ENCODE measurements at places on chromosomes 16 and 17.

DNA sequence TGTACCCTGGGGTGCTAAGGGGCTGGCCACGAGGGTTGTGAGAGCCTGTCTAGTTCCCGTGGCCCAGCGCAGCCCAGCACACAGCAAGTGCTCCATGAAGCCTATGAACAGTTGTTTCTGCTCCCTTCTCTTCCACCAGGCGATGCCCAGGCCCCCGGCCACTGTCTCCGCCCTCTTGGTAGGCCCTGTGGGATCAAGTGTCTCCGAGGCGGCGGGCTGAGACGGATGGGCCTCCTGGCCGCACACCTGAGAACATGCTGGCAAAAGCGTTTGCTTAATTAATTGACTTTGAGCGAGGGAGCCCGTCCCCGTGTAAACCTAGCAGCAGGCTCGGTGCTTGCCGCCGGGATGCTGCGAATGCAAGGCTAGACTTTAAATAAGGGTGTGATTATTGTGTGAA lies 129.7 kb upstream of the GSE1 start:
- no peak for DNase-seq

- DNase-seq, result peak; percentile 15
Measured at GRCh38 chr17:34171245-34171818, 83.8 kb upstream of the CCL2 start.

- DNase-seq, result no peak
Measured at GRCh38 chr17:20284022-20284421, 183.3 kb downstream of the LGALS9B start.

DNA sequence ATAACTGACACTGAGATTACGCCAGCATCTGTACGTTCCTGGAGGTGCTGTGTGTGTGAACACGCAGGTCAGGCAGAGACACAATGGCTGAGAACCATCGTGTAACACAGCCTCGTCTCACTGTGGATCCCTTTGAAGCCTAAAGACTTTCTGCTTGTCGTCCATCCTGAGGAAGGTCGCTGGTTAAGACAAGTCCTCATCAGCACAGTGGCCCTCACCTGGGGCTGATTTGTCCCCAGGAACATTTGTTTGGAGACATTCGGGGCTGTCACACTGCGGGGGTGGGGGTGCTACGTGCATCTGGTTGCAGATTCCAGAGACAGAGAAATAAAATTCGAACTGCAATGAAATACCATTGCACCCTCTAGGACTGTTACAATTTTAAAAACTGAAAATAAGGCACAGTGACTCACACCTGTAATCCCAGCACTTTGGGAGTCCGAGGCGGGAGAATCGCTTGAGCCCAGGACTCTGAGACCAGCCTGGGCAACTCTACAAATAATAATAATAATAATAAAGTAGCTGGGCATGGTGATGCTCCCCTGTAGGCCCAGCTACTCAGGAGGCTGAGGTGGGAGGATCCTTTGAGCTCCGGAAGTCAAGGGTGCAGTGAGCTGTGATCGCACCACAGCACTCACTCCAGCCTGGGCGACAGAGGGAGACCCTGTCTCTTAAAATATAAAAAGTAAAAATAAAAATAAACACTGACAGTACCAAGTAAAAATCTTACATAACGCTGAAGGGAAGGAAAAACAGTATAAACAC lies 112.0 kb upstream of the METRNL start:
- no peak for DNase-seq

- no peak for DNase-seq
Measured at GRCh38 chr17:75521951-75522727, 3.4 kb upstream of the LLGL2 start.

DNA sequence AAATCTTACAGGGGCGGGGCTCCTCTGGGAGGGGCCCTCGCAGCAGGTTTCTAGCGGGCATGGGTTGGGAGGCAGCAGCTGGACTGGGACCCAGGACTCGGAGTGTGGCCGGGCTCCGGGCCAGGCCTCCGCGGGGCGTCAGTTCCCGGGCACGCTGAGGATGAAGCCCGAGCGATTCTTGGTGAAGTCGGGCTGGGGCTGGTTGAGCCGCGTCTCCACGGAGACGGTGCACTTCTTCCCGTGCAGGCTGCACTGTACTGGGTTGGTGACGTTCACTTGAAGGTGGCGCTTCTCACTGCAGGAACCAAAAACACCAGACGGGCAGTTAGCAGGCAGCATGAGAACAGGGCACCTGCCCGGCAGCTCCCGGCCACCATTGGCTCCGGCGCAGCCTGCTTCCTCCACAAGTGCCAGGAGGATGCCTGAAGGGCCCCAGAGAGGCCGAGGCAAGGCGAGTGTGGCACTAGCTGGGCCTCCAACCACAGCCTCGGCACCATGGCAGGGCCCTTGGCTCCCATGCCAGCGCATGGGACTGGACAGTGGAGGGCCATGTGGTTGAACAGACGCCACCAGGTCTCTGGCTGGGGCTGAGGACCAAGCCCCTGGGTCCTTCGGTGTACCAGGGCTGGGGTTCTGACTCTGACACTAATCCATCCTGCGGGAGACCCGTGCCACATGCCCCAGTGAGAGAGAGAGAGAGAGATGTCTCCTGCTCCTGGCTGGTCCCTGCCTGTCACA lies 8.0 kb downstream of the CDK5R1 start:
- DNase-seq, result no peak

DNA sequence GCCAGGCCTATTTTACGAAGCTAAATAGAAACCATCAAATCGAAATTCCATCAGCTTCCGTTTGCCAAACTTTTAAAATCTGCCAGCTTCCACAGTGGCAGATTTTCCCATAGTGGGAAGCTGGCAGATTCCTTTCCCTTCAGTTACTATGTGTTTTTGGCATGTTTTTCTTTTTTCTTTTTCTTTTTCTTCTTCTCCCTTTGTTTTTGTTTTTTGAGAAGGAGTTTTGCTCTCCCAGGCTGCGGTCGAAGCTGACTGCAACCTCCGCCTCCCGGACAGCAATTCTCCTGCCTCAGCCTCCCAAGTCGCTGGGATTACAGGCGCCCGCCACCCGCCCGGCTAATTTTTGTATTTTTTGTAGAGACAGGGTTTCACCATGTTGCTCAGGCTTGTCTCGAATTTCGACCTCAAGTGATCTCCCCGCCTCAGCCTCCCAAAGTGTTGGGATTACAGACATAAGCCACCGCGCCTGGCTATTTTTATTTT lies 684 bp upstream of the CWC25 start:
- DNase-seq, result no peak

- no peak for DNase-seq
Measured at GRCh38 chr17:4009186-4009785, 45.0 kb upstream of the ATP2A3 start.

- no peak for DNase-seq
Measured at GRCh38 chr16:85497622-85498314, 115.4 kb upstream of the GSE1 start.

DNA sequence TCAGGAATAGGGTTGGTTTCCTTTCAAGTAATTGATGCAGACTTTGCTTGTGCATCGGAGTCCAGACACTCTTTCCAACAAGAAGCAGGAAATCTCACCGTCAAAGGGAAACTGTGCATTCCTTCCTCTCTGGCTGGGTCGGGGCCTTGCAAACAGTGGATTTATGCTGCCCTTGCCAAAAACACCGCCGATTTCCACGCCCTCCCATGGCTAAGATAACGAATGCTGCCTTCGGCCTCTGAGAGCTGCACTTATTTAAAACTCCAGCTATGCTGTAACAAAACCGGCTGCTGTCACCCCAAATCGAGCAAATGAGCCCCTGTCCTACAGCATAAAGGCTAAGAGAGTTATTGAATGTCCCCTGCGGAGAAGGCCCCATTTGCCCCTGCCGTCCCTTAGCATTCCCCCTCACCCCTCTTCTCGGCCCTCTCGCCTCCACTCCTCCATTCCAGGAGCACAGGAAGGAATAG lies 275.5 kb upstream of the IRX5 start:
- DNase-seq, result no peak

- DNase-seq, result no peak
Measured at GRCh38 chr17:45848405-45848804, 3.7 kb downstream of the SPPL2C start.

GRCh38 chr16:73725156-73725555 lies 571.5 kb upstream of the PSMD7 start:
- no peak for DNase-seq

GRCh38 chr17:80319999-80320344 lies 59.3 kb downstream of the RNF213 start:
- DNase-seq, result no peak

GRCh38 chr16:17345043-17345442 lies 125.7 kb downstream of the XYLT1 start:
- no peak for DNase-seq

- DNase-seq, result no peak
Measured at GRCh38 chr16:23863511-23864422, 28.0 kb downstream of the PRKCB start.

DNA sequence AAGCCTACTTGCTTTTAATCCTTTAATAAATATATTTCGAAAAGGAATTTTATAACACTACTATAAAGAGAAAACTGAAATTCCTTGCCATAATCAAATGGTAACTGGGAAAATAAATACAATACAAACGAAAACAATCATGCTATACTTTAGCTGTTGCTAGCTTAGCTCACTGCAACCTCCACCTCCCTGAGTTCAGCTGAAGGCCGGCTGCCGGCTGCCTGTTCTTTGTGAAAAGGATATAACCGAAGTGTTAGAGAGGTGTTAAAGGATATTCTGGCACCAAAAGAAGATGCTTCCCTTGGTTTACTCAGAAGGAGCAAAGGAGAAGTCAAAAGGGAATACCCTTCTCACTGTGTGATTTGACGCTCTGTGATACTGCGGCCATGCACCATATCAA lies 108.5 kb downstream of the CACNG3 start:
- DNase-seq, result no peak

GRCh38 chr17:4877089-4877488 lies 22.2 kb upstream of the C17orf107 start:
- no peak for DNase-seq

GRCh38 chr17:56604691-56605290 lies 11.3 kb downstream of the NOG start:
- no peak for DNase-seq

DNA sequence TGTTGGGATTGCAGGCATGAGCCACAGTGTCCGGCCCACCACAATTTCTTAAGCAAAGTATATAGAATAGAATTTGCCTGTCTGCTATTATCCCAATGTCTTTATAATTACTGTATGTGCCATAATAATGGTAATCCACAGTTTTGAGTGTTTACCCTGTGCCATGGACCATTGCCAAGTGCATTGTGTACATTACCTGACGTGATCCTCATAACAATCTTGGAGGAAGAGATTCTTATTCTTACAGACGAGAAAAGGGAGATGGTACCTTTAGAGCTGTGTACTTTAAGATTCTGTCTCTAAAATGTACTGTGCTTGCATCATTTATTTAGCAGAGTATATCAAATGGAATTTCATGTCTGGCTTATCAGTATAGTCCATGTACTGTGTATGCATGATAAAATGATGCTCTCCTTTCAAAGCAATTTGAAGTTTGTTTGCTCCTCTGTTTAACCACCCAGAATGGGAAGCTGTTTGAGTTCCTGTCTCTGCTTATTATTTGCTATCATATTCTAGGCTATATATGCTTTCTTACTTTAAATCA lies 13.8 kb upstream of the CDR2 start:
- DNase-seq, result no peak

DNA sequence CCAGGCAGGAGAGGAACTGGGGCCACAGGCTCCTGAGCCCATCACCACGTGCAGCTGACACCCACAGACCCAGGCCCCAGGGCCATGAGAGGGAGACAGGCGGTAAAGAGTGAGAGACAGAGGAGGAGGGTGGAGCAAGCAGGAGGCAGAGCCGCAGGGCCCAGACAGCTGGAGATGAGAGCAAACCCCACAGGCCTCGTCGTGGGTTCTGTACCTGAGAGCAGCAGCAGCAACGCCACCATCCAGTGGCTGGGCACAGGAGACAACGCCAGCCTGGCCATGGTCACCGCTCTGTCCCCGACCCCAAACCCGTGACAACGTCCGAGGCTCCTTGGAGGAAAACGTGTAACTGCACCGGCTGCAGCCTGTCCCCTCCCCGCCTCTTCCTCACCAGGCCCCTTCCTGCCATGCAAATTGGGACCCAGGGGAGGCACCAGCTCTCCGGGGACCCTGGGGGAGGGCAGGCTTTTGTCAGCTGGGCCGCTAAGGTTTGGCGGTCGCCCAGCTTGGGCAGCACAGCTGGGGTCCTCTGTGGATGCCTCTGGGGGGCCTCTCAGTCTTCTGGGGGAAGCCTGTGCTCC lies at the start of gene CD79B:
Gene CD79B (minus strand): TSS at position 351 of the 581 bp plus-strand sequence. CDS start 70 bp downstream, at position 281.
- DNase-seq, result no peak

GRCh38 chr16:55047903-55048497 lies 117.3 kb downstream of the IRX5 start:
- no peak for DNase-seq

- no peak for DNase-seq
Measured at GRCh38 chr17:51741458-51741857, 417.1 kb downstream of the CA10 start.

- DNase-seq, result no peak
Measured at GRCh38 chr17:82042649-82043048, 5.2 kb upstream of the DCXR start.

DNA sequence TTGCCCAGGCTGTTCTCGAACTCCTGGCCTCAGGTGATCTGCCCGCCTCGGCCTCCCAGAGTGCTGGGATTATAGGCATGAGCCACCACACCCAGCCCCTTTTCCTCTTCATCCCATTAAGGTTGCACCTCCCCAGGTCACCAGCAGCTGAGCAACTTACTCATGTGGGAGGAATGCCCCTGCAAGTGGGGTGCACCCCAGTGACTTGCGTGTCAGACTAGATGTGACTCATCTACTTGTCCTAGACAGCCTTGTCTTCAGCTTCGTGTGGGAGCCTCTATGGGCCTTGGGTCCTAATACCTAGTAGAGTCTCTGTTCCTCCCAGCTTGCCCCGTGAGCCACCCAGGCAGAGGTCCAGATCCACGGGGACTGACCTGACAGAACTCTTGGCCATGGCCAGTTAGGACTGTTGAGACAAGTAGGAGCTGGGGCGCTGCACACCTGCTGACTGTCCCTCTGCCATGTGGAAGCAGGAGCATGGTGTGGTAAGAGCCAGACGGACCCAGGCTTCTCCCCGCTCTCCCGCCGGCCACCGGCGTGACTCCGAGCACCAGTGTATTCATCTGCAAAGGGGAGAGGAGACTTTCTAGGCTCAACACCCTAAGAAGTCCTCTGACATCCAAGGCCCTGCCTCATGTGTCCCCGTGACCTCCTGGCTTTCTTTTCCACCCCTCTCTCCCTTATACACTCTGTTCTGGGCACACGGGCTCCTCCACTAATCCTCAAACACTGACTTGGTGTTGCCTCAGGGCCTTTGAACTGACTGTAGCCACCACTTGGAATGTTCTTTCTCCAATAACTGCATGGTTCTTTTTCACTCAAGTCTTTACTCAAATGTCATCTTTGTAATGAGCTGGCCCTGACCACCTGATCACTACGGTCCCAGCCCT lies 11.6 kb upstream of the CBX4 start:
- DNase-seq, result no peak

Measured in stimulated activated CD4-positive, alpha-beta T cell treated with anti-CD3 and anti-CD28 coated beads, TNF-alpha, amount 100 ng/mL, for 48 hours (primary cell).